Stimulated activated naive CD8-positive, alpha-beta T cell treated with anti-CD3 and anti-CD28 coated beads, Interleukin-15, amount 100 ng/mL, for 72 hours (primary cell): ENCODE measurements at places on chromosomes 7 and 10.

DNA sequence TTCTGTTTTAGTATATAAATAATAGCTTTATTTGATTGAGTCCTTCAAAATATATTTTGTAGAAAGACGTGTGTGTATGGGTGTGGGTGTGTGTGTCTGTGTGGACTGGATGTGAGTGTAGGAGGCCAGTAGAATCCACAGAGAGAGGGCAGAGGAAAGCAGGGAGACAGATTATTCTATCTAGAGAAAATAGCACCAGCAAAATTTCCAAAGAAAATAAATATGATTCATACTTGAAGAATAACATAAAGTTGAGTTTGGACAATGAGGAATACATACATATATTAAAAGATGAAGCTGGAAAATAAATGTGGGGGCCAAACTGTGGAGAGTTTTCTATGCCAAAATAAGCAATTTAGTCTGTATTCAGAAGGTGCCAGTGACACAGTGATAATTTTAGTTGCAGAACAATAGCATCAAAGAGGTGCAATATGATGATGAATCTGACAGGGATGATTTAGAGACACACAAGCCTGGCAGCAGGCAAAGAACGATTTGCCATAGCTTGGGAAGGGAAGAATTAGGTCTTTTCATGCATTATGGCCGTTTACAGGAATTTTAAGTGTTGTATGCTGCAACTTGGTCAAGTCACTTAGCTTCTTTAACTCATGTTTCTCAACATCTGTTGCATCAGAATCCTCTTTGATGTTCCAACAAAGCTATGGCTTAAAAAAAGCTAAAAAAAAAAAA lies 121.3 kb downstream of the SEMA3A start:
- DNase-seq = no peak

GRCh38 chr7:151705636-151706276 lies 171.2 kb downstream of the PRKAG2 start:
- peak; percentile 13 for DNase-seq

DNA sequence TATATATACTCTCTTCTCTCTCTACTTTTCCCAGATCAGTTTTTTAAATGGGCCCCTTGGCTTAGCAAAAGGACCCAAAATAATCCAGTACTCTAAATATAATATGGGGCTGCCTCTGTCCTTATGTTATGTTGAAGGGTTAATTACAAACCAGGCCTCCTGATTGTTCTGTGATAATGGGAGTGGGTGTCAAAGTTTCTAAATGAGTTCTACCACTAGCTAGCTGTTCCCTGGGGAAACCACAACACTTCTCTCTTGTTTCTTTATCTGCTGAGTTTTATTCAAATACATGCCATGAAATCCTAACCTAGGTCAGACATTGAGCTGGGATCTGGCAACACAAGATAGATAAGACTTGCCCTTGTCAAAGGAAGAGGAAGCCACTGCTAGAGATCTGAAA lies 3.8 kb downstream of the HTR5A start:
- DNase-seq = no peak

DNA sequence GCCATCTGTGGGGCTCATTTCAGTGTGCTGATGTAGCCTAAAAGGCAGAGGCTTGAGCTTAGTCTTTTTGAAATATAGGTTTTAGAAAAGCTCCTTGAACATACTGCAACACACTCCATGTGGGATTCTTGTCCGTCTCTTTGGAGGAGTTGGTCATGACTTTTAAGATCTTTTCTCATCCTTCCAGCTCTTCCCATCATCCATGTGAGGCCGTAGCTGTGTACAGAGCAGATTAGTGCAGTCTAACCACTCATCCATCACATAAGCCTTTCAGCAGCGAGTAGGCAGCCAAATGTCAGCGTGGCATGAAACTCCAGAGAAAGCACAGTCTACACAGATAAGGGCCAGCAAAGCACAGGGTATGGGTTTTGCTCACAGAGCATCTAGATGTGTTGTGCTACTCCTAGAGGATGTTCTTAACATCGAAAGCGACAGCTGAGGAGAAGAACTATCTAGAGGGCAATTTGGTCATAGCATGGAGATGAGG lies 28.1 kb upstream of the NPVF start:
- DNase-seq = no peak

- peak; percentile 31 for DNase-seq
Observed at GRCh38 chr10:110420401-110421193, 77.1 kb upstream of the DUSP5 start.

GRCh38 chr7:132678656-132679055 lies 102.4 kb upstream of the PLXNA4 start:
- no peak for DNase-seq

GRCh38 chr7:108136191-108136688 lies 6.1 kb upstream of the LAMB4 start:
- DNase-seq = no peak

DNA sequence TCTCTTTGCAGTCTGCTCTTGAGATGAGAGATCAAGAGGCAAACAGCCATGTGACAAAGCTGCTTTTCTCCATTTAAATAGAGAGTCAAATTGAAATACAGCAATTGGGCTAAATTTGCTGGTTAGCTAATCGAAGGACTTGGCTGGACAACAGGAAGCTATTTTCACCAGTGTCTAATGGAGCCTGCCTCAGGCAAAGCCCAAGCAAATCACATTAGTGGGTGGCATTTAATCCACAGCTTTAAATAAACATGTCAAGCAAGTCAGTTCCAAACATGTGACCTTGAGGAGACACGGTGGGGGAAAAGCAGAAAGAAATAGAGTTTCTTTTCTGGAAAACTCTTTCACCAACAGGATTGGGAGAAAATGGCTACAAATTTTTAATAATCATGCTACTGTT lies 180.5 kb upstream of the AOAH start:
- no peak for DNase-seq

GRCh38 chr7:119037941-119038340 lies 813.4 kb downstream of the ANKRD7 start:
- DNase-seq = no peak

GRCh38 chr7:17408904-17409290 lies 110.4 kb downstream of the AHR start:
- DNase-seq = no peak

- DNase-seq = no peak
Observed at GRCh38 chr7:100369105-100369504, 4.2 kb upstream of the PILRA start.

DNA sequence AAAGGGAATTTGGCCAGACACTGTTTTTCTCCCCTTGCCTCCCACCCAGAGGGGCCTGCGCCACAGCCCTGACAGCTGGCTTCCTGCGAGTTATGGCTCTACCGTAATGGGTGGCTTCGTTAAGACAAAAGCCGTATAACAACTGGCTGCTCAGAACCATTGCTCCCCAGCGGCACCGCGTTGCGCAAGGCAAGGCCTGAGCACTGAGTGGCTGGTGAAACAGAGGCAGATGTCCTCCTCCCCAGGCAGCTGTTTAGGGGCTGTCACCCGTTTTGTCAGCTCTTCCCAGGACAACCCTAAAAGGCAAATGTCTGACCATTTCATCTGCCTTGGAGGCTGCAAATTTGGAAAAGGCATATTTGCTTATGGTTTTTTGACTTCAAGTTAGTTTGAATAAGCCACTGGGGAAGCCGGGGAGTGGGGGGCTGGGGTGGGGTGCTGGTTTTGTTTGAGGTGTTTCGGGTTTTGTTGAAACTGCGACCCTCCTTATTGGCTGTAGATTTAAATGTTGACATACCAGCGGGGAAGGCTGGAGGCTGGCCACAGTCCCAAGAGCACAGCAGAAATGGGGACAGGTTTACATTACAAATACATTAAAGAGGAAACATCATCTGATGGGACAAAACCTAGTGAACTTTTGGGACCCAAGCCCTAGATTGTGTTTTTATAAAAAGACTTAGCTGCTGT lies 681 bp upstream of the SPOCK2 start:
- no peak for DNase-seq

- DNase-seq = no peak
Observed at GRCh38 chr10:122112021-122112616, 123.2 kb downstream of the TACC2 start.
